NCI-H1417 (cell line): ENCODE measurements at places on chromosomes 5 and 9.

- no peak for DNase-seq
These were observed 53.2 kb upstream of the HMHB1 start for GRCh38 chr5:143758750-143759149.

DNA sequence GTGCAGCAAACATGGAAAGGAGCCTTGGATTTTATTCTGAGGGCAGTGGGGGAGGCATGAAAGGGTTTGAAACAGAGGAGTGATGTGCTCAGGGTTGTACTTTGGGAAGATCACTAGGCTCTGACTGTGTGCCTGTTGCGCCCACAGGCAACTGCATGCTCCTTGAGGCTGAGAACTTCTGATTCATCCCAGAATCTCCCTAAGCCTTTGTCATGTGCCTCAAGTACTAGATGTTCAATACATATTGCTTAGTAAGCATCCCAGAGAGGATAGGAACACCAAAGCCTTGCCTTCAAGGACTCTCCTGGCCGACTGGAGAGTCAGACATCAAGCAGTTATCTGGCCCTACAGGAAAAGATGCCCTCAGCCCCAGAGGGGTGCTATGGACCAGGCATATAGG is 54.1 kb downstream of the ARHGEF37 start:
- DNase-seq = no peak

DNA sequence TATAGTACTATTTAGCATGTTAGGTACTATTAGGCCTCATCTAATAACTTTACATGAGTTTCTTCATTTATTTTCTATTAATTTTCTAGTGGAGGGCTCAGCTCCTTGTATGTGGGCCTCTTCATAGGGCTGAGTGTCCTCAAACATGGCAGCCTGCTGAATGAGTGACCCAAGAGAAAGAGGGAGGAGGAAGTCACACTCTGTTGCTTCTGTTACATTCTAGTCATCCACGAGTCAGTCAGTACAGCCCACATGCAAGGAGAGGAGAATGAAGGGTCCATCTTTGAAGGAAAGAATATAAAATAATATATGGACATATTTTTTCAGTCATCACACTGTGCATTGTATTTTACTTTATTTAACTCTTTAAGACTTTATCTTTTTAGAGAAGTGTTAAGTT is 66.6 kb upstream of the NR3C1 start:
- no peak for DNase-seq

DNA sequence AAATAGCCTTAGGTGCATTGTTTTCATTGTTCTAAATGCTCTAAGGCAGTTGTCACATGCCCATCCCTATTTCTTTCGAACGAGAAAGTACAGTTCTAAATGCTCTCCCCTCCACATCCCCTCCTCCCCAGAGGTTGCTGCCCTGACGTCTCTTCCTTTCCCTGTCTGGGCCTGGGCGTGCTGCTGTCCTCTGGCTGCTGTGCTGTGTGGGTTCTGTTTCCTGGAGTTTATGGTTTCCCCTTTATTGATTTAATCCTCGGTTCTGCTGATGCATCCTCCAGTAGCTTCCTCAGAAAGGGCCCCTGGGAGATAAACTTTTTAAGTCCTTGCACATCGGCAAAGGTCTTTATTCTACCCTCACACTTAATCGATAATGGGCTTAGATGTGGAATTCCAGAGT is 48.8 kb downstream of the MVB12B start:
- no peak for DNase-seq

- no peak for DNase-seq
These were observed 525 bp downstream of the SRP19 start for GRCh38 chr5:112861638-112861985.

- no peak for DNase-seq
These were observed 4.5 kb downstream of the TRIM32 start for GRCh38 chr9:116691607-116692006.

DNA sequence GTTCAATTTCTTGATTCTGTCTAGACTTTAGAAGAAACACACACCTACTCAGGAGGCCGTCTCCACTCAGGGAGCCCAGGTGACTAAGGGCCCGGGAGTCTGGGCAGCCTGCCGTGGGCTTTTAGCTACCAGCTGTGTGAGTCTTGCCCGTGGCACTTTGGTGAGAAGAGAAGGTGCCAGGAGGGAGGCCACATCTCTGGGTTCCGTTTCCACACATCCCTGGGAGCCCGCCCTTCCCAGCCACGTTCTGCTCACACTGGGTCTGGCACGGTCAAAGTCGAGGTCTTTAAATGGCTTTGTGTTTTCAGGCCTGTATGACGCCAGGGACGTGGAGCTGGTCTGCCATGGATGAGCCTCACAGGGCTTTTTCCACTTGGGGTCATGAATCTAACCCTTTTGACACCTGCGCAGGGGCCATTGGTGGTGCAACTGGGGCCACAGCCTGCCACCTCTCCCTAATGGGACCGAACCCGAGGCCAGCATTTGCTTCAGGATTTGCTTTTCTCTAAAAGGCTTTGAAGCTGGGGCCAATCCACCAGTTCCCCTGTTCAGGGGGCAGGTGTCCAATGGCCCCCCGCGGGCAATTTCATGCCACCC is 17.2 kb upstream of the FCN2 start:
- DNase-seq = no peak
